ENCODE measurements at places on chromosomes 2 and 18.

- no peak for DNase-seq
Observed at GRCh38 chr2:47697000-47697601, 85.8 kb upstream of the MSH6 start.

GRCh38 chr18:57856557-57857280, 53.6 kb upstream of the ATP8B1 start:
- no peak for DNase-seq

DNA sequence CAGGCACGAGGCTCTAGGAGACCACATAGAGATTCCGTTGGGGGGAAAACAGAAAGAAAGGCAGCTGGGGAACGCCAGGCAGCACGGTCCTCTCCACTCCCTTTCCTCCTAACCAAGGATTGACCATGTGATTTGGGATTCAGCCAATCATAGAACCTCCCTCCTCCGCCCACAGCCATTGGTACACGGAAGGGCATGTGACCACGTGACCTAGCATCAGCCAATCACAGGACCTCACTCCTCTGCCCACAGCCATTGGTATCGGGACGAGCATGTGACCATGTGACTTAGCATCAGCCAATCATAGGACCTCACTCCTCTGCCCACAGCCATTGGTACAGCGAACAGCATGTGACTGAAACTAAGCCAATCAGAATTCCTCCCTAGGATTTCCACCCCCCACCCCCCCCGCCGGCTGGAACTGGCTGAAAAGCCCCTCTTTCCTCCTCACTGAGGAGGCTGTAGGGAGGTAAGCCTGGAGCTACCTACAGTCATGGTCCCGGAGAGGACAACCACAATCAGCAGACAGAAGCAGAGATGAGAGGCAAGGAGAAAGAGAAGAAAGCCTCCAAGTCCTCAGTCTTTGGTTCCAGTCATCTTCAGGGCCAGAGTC, 7.6 kb downstream of the SERPINE2 start:
- DNase-seq, result no peak

- no peak for DNase-seq
Observed at GRCh38 chr2:146632707-146633106, 1212.1 kb upstream of the ACVR2A start.

DNA sequence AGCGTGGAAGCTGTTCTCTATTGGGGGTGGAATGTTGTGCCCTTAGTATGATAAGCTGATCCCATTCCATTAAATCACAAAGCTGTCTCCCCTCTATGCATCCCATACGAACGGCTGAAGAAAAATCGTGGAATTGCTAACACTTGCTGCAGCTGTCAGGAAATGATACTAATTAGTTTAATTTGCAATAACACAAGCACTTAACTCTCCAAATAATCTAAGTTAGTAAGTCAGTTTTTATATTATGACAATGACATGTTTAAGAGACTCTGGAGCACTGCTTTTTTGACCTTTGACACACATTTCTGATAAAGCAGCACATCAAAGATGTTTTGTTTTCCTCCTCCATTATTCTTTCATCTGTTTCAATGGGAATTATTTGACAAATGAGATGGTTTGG, 123.7 kb upstream of the SATB2 start:
- no peak for DNase-seq

- no peak for DNase-seq
Observed at GRCh38 chr18:66473882-66474281, 130.0 kb downstream of the CDH19 start.

- DNase-seq, result no peak
Observed at GRCh38 chr18:59941331-59941730, 41.5 kb downstream of the PMAIP1 start.

- DNase-seq, result no peak
Observed at GRCh38 chr2:84467389-84467788, 8.3 kb upstream of the SUCLG1 start.

DNA sequence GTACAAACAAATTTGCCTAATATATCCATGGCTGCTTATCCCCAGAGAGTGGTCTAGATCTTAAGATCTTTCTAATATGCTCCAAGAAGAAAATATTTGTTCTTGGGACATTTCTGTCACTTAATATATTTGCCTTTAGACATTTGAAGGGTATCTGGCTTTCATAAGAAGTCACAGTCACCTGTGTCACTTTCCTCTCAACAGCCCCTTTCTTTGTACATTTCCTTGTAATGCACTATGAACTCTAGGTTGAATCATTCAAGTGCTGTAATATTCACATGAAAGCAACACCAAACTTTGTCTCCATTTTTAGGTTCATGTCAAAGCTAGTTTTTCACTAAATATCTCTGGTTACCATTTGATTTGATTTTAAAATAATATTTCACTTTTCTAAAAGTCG, 41.4 kb upstream of the NABP1 start:
- DNase-seq, result no peak

- DNase-seq, result peak; percentile 90
Observed at GRCh38 chr2:27977731-27978312, 87.3 kb downstream of the BABAM2 start.

GRCh38 chr2:101545950-101546349, 71.0 kb upstream of the RFX8 start:
- no peak for DNase-seq

DNA sequence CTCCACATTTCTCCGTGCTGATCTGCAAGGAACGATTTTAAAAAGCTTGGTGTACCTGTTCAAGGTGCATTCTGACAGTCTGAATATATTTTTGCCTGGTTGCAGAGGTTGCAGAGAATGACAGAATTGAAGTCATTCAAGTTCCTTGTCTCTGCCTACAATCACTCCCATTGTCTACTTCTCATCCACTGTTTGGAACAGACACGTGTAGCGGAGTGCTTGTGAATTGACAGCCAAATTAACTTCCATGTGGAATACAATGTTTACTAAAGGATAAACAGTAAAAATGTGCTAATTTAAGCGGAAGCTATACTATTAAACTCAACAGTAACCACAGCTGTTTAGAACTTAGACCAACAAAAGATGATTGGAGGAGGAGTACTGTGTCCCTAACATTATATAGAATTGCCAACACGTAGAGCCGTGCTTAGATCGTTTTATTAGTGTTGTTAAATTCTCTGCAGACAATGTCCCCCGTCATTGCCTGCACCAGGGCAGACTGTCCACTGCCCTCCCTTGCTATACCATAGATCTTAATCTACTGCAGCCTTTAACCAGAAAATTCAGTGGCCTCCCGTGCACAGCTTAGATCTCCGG, 87.3 kb upstream of the ZCCHC2 start:
- no peak for DNase-seq

DNA sequence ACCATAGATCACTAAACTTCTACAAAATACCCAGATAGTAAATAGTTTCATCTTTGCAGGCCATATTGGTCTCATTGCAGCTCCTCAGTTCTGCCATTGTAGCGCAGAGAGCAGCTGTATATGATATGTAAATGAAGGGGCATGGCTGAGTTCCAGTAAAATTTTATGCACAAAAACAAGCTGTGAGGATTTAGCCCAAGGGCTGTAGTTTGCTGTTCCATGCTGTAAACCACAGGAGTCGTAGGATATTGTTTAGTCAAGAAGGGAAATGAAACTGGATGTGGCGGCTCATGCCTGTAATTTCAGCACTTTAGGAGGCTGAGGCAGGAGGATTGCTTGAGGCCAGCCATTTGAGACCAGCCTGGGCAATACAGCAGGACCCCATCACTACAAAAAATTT, 83.0 kb downstream of the MGAT5 start:
- no peak for DNase-seq

- DNase-seq, result no peak
Observed at GRCh38 chr2:131426727-131427126, 49.2 kb upstream of the TUBA3D start.

DNA sequence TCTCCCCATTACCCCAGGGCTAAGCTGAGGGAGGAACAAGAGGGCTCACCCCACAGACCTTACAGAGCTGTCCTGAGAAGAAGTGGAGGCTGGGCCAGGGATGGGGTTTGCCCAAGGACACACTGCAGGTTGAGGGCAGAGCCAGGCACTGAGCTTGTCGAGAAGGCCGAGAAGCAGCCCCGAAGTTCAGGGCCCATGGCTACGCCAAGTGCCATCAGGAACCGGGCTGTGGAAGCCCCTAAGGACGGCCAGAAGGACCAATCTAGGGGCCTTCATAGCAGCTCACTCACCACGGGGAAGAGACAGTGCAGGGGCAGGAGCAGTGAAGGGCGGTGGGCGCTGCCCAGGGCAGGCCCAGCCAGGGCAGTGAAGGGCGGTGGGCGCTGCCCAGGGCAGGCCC, 18.6 kb upstream of the AGXT start:
- no peak for DNase-seq

- peak; percentile 91 for DNase-seq
Observed at GRCh38 chr2:47488870-47489584, 86.1 kb downstream of the MSH2 start.

DNA sequence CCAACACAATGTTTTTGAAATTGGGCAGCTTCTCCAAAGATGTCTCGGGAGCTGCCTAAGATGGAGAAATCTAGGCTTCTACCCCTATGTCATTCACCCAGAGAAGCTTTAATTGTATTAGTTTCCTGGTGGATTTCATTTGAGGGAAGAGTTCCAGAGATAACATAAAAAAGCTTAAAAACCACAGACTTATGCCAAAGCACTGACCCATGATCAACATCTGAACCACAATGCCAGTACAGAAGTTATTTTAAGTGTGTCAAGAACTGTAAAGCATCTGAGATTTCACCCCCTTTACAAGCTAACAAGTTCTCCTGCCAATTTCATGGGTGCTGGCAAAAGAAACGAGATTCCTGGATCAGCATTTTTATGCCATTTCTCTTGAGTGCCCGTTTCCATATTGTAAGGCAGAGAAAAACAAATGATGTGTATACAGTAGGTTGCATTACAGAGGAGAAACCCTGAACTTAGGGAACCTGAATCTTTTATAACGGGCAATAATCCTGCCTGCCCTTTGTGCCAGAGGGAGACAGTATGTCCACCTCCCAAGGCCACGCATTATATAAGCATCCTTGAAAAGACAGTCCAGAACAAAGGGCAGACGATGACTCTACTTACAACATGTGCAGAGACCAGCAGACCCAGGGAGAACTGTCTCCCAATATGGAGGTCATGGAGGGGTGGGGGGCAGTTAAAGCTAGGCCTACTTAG, 44.1 kb downstream of the MREG start:
- DNase-seq, result no peak

- no peak for DNase-seq
Observed at GRCh38 chr2:157252529-157252928, 5.0 kb upstream of the GALNT5 start.

DNA sequence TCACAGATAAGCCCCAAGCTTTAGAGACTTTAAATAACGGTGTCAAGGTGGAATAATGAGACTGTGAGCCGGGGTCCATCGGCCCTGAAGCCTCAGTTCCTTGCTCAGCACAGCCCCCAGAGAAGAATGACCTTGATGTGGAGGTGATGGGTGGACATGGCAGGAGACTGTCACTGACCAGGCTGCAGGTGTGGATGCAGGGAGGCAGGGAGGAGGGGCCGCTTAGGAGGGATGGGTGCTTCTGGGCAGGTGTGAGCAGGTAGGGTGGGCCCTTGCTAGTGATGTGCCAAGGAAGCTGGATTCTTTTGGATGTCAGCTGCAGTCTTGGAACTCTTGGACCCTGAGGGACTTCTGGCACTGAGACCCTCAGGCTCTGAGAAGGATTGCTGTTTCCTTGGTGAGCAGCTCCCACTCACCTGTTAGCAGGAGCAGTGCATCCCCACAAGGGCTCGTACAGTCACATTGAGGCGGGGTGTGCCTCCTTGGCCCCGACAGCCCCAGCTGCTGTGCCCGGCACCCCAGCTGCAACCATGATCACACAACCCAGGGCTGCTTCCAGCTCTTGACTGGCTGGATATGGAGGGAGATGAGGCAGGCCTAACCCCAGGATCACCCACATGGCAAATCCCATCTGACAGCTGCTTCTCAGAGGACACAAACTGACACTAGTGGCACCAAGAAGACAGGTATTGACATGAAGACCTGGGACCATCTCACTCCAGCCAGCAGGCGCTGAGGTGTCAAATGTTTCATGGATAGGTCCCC, 209.8 kb upstream of the HDAC4 start:
- DNase-seq, result no peak
